ENCODE measurements at places on chromosomes 7 and 10. TPM values are rescaled to one million over a fixed set of nuclear protein-coding genes. Genes with fewer than 3 reads are reported as not detected.

- DNase-seq = peak; percentile 78
These were observed 256.4 kb upstream of the PHYHIPL start for GRCh38 chr10:58919927-58920654.

GRCh38 chr10:114202812-114203211, 23.7 kb downstream of the TDRD1 start:
- DNase-seq = no peak

- no peak for DNase-seq
These were observed 364.0 kb downstream of the REEP3 start for GRCh38 chr10:63885156-63885555.

DNA sequence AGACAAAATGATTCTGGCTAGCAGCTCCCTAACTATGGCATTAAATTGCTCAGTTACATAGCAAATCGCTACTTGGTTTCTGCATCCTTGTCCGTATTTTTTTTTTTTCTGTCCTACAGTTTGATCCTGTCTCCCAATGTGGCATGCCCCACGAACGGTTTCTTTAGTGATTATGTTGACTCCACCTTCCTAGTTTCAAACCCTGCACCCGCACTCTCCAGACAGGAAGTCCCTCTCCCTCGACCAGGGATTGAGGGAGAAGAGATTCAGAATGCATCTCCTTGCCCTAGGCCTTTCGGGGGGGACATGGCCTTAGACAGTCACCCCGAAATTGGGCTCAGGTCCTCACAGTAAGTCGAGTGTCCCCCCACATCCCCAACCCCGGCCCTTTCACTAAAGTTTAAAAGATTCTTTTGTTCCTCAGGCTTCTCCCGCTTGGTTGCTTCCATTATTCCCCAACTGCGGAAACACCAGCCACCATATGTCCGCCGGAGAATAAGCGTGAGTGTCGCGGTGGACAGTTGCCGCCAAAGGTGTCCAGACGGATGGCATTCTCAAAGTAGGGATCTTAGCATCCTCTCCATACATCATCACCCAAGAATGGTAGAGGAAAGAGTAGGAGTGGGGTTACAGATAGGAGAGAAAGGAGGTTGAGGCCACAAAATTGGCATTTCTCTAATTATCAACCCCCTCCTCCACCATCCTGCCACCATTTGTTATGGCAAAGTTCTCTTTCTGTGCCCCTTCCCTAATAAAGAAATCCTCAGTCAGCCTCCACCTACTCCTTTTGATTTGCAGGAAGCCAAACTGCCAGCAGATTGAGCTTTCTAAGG, 7.3 kb downstream of the EVX1 start:
- no peak for DNase-seq

- DNase-seq = peak; percentile 2
These were observed 26.1 kb upstream of the ACTR3B start for GRCh38 chr7:152733286-152733934.

DNA sequence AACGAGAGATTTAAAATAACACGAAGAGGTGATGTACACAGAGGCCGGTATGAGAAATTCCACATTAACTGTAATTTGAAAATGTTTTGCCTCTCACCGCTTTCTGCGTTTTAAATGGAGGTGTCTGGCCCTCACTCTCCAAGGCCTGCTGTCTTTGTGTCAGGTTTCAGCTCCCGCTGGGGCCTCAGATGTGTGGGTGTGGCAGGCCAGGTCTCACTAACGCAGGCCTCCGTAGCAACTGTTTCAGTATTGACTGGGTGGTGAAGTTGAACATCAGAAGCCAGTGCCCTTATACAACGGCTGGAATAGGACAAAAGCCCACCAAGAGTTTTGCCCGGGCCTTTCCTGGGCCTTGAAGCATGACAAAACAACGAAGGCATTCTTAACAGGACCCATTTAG, 303.1 kb downstream of the ADARB2 start:
- no peak for DNase-seq

DNA sequence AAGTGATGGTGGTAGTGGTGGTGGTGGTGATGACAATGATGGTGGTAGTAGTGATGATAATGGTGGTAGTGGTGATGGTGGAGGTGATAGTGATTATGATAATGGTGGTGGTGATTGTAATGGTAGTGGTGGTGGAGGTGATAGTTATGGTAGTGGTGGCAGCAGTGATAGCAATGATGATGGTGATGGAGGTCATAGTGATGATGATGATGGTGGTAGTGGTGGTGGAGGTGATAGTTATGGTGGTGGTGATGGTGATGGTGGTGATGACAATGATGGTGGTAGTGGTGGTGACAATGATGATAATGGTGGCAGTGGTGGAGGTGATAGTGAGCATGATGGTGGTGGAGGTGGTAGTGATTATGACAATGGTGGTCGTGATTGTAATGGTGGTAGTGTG, 191.7 kb upstream of the RNF32 start:
- no peak for DNase-seq

The CDNF gene
- 1.2 TPM for total RNA-seq

DNA sequence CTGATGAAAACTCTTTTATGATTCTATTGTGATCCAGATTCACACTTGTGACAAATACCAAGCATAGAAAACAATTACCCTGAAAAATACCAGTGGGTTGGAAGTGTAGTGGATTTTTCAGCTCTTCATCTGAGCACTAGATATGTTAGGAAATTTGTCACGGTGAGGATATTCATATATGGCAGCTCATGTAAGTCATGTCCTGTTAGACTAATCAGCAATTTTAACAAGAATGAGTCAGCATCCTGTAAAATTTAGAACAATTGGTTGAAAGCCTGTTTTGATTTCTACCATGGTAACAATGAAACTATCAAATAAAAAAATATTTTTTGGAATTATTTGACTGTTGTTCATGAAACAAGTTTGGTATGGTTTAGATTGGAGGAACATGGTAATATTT, 334.3 kb downstream of the CACNA2D1 start:
- peak; percentile 67 for DNase-seq

- no peak for DNase-seq
These were observed 118.1 kb upstream of the ADCY1 start for GRCh38 chr7:45456105-45456504.

The ACTL6B gene
- not detected for total RNA-seq

The C10orf143 gene
- total RNA-seq = 0.49 TPM

The CRYGN gene
- total RNA-seq = 0.16 TPM

DNA sequence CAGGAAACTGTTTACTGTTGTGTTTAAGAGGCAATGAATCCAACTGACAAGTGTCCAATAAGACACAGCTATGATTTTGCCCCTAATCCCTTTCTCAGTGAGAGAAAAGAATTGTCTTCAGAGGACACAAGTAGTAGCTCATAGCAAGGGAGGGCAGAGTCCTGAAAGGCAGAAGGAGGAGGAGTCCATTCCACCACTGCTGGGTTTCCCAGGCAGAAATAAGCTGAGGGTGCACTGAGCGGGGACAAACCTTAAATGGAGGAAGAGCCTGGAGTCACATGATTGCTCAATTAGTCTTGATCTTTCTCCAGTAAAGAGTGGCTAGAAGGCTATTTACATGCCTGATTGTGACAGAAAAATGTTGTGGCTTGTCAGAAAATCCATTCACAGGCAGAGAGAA, 573.8 kb downstream of the POM121L12 start:
- no peak for DNase-seq

GRCh38 chr10:9922126-9922870, 1095.4 kb upstream of the CELF2 start:
- DNase-seq = no peak

GRCh38 chr10:21329995-21330627, 195.4 kb downstream of the SKIDA1 start:
- peak; percentile 78 for DNase-seq

- DNase-seq = no peak
These were observed 63.5 kb downstream of the HIPK2 start for GRCh38 chr7:139714163-139714901.

GRCh38 chr10:4813023-4813422, 13.0 kb upstream of the AKR1E2 start:
- DNase-seq = peak; percentile 78

- no peak for DNase-seq
These were observed 28.9 kb upstream of the CUX1 start for GRCh38 chr7:101788517-101788916.

The ADAP1 gene
- total RNA-seq = 0.57 TPM

The PNLIP gene
- total RNA-seq = not detected

DNA sequence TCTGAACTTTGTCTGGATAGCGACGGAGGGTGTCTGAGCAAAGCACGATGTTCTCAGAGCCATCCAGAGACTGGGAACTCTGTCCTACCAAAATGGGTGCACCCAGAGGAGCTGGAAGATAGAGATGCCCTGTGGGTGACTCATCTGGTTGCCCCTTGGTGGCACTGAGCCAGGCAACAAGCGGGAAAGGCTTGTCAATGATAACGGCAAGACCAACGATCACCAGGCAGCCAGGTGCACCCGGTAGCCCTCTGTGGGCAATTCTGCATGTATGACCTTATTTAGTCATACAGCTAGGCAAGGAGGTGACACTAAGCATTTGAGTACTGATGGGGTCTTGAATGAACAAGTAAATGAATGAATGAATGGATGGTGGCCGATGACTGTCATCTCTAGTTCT, 2.8 kb upstream of the ELN start:
- no peak for DNase-seq

GRCh38 chr10:98340261-98340939, 72.4 kb upstream of the LOXL4 start:
- DNase-seq = peak; percentile 58

DNA sequence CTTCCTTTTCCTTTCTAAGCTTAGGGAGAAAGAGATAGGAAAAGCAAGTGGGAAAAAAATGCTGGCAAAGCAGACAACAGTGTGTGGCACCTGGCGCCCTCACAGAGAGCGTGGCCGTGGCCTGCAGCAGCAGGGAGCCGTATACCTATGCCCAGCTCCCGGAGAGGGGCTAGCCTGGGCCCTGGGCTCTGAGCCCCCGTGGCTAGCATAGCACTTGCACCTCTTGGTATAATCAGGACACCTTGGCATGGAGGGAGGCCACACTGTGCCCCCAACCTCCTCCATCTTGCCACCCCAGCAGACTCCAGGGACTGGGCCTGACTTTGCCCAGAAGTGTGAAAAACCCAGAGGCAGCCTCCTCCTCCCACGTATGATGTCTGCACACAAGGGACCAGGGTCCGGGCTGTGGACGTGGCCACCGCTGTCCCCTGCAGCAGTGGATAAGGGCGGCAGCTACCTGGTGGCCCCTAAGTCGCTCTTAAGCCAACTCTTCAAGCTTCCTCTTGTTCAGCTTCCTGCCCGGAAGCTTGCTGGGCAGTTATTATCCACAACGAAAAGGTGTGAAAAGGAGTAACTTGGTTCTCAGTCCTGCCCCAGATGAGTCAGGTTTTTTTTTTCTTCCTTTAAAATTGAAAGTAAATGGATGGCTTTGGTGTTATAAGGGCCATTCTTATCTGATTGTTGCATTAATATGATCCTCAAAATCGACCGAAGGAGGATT, 249.1 kb upstream of the PITRM1 start:
- no peak for DNase-seq

- no peak for DNase-seq
These were observed 9.3 kb downstream of the CDC14C start for GRCh38 chr7:48933549-48934085.

GRCh38 chr10:14080795-14081194, 249.9 kb downstream of the FRMD4A start:
- no peak for DNase-seq

All from fibroblast of the aortic adventitia (primary cell).